ENCODE measurements at places on chromosomes 3 and 15.

DNA sequence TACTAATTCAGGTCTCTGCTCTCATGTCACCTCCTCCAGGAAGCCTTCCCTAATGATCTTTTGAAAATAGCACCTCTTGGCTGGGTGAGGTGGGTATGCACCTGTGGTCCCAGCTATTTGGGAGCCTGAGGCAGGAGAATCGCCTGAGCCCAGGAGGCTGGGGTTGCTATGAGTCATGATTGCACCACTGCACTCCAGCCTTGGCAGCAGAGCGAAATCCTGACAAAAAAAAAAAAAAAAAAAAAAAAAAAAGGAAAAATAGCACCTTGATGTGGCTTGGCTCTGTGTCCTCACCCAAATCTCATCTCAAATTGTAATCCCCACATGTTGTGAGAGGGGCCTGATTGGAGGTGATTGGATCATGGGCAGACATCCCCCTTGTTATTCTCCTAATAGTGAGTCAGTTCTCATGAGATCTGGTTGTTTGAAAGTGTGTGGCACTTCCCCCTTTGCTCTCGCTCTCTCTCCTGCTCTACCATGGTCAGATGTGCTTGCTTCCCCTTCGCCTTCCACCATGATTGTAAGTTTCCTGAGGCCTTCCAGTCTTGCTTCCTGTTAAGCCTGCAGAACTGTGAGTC lies 11.2 kb upstream of the RNU6-1 start:
- DNase-seq: no peak

DNA sequence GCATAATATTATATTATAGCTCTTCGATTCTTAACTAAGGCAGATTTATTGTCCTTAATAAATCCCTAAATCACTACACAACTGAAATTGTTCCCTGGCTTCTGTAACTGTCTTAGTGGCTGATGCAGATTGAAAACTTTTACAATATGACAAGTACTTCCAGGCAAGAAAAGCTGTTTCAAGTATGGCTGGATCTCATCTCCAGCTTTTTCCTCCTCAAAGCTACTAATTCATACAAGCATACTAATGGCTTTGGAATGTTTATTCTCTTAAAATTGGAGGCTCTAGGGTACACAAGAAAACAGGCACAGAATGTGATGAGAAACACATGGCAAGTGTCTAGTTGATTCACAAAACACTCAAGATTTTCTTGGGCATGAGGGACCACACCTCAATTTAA lies 351.5 kb upstream of the ICE2 start:
- peak; percentile 15 for DNase-seq

DNA sequence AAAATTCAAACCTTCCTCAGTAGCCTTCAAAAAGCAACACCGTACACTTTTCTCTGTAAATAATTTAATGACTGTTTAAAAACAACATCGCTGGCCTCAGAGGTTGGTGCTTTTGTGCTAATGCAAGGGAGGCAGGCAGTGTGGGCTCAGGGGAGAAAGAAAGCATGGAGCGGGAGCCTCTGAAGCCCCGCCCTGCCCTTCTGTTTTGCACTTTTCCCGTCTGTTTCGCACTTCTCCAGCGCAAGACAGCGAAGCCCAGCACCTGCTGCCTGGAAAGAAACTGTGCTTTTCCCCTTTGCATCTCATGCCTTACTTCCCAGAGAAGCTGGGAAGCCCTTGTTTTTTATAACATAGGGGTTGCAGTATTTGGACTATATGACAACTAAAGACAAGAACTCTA lies 23.1 kb downstream of the TRPM1 start:
- no peak for DNase-seq

DNA sequence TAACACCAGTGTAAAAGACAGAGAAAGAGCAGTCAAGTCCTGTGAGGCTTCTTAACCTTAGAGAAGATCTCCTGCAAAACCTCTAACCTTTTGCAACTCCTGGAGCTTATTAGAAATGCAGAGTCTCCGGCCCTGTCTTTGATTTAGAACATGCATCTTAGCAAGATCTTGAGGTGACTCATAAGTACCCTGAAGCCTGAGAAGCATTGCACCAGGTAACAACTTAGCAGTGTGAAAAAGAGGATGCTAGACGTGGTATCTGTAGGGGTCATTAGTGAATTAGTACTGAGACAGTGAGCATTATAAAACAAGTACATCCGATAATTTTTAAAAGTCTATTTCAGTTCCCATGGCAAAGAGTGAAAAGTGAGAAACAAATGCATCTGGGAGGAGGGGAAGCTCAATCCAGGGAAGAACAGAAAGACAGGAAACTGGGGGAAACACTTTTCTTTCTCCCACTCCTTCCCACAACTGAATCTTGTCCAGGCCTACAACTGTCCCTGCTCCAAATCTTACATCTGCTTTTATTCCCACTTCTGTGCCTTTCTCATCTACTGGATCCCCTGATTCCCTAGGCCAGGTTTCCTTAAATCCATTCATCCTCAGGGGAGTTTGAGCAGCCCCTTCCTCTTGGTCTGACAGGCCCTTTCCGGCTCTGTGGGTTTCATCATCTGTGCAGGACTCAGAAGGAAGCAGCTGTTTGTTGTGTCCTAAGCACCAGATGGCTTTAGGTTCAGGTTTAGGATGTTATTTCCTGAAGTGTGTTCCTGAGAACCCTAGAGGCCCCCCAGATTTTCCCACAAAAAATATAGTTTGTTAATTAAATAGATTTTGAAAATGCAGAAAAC lies 128.1 kb upstream of the IL12A start:
- DNase-seq: no peak

- DNase-seq: peak; percentile 22
These were observed 27.8 kb upstream of the ST8SIA2 start for GRCh38 chr15:92365906-92366305.

GRCh38 chr15:95121191-95121590 lies 889.8 kb downstream of the MCTP2 start:
- no peak for DNase-seq

DNA sequence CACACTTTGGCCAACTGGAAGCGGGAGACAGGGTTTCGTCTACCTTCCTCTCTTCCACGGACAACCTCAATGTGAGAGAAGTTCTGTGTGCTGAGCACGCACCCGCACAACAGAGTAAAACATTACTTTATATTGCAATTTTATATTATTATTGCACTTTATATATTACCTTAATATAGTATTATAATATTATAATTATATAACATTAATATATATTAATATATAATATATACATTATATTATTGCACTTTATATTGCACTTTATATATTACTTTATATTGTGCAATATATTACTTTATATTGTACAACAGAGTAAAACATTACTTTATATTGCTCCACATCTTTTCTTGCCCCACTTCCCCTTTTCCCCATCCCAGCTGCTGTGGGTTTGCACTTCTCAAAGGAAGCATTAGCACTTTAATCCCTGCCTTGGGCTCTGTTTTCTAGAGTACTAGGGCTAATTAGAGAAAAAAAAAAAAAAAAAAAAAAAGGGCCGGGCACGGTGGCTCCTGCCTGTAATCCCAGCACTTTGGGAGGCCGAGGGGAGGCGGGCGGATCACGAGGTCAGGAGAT lies 76.4 kb upstream of the SLC4A7 start:
- no peak for DNase-seq

DNA sequence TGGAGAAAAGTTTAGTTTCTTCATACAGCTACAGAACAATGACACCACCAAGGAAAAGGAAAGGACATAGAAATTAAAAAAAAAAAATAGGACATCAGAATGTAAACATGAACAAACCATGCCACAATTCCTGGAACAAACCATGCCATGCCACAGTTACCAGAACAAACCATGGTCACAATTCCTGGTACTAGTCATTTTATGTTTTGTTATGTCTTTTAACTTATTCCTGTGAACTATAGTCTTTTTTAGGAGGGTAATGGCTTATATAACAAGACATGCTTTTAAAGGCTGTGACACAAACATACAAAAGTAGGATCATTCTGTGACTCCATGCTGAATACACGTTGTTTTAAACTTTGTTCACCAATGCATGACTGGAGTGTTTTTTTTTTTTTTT lies 42.8 kb downstream of the CD47 start:
- no peak for DNase-seq

DNA sequence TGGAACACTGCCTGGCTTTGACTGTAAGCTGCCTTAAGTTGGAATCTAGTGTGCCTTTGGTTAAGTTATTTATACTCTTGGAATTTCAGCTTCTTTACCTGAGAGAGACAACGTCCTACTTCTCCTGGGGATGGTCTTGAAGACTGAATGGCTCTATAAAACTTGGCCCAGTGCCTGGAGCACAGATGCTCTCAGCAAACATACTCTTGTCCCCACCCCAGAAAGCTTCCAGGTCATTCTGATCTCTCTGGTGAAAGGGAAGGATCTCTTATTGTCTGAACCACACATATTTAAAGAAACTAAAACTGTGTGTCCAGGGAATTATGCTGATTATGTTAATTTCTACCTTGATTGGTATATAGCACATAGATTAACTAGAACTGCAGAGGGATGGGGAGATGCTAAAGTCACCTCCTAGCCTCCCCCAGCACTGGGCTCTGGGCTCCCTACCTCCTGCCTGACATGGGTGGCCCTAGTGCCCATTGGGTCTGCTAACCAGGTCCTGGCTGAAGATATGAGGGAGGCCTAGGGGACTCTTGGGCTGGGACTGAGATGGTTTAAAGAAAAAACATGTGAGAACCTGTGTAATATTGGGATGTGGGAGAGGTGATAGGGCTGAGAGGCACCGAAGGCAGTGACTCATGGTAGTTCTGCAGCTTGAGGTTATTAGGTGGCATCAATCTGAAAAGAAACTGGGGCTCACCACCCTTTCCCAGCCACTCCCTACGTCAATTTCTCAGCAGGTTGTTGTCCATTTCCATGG lies 171.0 kb downstream of the RPLP1 start:
- no peak for DNase-seq

DNA sequence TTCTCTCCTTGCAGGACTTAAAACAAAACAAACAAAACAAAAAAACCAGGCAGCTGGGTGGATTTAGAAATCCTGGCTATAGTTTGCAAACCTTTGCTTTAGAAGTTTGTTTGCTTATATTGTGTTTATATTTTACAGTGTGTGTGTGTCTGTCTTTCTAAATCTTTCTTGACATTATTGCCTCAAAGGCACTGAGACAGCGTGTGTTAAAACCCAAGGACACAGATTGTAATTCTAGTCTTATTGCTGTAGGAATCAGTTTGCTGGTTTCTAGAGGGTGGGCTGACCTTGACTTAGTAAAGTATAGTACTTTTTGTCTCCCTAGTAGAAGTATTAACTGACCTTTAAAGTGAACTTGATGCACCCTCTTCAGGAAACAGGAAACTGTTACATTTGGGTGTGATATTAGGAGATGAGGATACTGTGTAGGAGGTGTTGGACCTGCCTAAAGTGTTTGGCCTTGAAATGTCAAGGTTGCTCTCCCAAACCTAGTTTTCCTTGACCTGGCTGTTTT lies 71.0 kb downstream of the TCF12 start:
- peak; percentile 12 for DNase-seq

- DNase-seq: no peak
These were observed 21.2 kb downstream of the CFAP100 start for GRCh38 chr3:126415661-126416591.

- no peak for DNase-seq
These were observed 16.3 kb downstream of the NUP210 start for GRCh38 chr3:13403847-13404246.

DNA sequence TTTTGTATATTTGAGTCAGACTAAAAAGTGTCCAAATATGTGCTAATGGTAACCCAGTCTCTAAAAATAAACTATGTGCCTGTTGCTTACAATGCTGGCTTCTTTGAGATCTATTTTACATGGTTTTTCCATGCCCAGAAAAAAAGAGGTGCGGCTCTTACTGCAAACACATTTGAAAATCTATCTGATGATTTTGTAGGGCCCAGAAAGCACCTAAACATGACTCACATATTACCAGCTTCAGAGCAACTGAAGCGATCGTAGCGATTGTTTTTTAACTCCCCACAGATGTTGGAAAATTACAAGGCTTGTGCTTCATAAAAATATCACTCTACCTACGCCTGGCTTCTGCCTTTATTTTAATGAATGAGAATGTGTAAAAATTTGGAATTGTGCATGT lies 53.5 kb downstream of the SUCNR1 start:
- DNase-seq: peak; percentile 85

GRCh38 chr15:98772895-98773294 lies 124.6 kb downstream of the IGF1R start:
- DNase-seq: no peak

GRCh38 chr3:71602256-71602655 lies 18.7 kb upstream of the FOXP1 start:
- no peak for DNase-seq

GRCh38 chr3:152825566-152825965 lies 9.4 kb upstream of the P2RY1 start:
- no peak for DNase-seq

DNA sequence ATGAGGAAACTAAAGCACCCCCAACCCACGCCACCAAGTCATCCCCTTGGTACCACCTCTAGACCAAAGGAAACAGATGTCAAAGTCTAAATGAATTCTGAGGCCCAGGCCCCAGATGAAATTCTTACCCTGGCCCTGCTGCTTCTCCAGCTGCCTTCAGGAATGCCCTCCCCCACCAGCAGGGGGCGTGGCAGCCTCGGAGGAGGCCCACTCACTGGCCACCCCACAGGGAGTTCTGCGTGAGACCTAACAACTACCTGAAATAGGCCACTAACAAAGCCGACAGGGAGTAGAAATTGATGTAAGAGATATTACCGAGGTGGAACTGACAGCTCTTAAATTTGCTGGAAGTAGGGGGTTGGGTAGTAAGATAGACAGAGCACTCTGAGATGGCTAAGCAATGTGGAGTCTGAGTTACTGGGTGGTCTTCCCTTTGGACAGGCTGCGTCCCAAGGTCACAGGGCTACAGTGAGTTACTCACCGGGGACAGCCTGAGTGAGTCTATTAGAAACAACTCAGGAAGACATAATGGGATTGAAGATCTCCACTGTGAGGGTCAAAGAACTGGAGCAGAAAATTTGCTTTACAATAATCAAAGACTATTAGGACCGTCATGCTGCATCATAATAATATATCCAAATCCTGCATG lies 240.7 kb downstream of the SHOX2 start:
- no peak for DNase-seq

GRCh38 chr15:78951841-78952238 lies 7.0 kb upstream of the CTSH start:
- no peak for DNase-seq

- no peak for DNase-seq
These were observed 32.8 kb downstream of the CPNE4 start for GRCh38 chr3:132001999-132002398.

- no peak for DNase-seq
These were observed 117.7 kb downstream of the IMPG2 start for GRCh38 chr3:101202640-101203039.

GRCh38 chr3:25695731-25696420 lies 31.2 kb upstream of the TOP2B start:
- DNase-seq: no peak

- no peak for DNase-seq
These were observed 16.1 kb upstream of the ARL14 start for GRCh38 chr3:160660902-160661301.

GRCh38 chr3:194447161-194447560 lies 39.6 kb downstream of the ATP13A3 start:
- no peak for DNase-seq

GRCh38 chr15:38545179-38545578 lies 19.4 kb downstream of the RASGRP1 start:
- no peak for DNase-seq

DNA sequence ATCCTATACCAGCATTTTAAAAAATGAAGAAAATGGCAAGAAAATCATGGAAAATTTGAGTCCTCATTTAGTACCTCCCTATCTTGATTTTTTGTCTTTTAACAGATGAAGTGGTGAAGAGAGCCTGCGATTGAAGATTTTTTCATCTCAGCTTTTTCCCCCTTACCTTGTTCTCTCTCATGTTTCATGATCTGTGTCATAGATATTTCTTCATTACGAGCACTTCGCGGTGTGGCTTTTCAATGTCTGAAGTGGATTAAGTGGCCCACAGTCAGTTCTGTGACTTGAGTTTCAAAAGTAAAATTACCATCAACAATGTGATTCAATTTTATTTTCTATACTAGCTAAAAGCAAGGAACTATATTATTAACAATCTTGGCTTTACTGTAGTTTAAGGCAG lies 147.2 kb downstream of the FNDC3B start:
- DNase-seq: no peak
